Retina (tissue), 1 donor: ENCODE measurements at places on chromosomes 1 and 21.

DNA sequence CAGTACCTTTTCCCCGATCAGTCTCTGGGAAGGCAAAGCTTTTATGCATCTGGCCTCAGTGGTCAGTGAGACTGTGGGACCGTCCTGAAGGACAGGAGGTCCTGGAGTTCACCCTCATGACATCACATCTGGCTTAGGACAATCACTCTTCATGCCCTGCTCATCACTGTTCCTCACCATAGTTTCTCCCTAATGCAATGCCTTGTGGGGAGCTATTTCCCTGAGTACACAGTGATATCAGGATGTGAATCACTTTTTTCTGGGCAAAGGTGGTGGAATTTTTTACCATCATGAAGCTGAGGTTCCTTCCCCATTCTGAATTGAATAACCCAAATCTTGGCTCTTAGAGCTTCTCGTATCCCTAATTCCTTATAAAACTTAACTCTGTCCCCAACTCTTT is 34.8 kb upstream of the CFAP126 start:
- DNase-seq, result no peak

DNA sequence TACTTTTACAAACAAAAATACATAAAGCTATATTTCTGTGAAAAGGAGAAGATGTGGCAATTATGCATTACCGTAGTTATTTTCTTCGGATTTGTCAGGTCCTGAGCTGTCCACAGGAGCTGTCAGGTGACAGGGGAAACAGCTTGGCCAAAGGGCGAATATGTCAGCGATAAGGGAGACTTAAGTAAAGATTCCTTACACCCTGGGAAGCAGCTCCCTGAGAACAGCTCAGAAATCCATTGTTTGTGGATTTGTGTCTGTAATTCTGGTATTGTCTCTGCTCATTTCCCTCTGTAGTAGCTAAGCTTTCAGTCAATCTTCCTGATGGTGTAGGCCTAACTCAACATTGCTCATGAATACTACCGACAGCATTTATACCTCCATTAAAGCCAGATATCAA is 7.1 kb upstream of the CD34 start:
- no peak for DNase-seq

DNA sequence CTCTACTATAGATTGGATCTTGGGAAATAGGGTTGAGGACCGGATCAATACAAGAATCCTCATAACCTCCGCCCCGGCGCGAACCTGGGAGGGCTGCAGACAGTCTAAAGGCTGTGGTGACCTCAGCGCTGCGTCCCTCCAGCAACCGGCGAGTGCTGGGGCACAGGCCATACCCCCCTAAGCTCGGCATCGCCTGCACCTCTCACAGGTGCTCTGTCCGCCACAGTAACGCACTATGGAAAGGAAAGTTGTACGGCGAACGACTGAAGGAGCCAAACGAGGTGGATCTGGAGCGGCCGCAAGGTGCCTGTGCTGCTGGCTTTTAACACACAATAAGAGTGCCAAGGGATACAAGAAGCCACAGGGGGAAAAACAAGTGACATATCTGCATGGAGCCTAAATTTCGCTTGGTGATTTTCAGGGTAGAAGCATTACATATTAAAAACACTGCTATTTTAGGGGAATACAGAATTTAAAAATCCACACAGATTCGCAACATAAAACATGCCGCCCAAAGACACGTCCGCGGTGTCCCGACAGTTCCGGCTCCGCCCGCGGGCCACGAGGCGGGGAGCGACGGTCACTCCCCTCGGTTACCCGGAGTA is 1.4 kb upstream of the RBM15 start:
- DNase-seq, result no peak

DNA sequence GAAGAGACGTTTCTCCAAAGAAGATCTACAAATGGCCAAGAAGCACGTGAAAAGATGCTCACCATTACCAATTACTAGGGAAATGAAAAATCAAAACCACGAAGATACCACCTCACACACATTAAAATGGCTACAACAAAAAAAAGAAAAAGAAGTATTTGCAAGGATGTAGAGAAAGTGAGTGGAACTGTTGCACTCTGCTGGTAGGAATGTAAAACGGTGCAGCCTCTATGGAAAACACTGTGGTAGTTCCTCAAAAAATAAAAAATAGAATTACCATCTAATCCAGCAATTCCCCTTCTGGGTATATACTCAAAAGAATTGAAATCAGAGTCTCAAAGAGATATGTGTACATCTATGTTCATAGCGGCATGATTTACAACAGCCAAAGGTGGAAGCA is 115.4 kb upstream of the EDN2 start:
- DNase-seq, result no peak

GRCh38 chr21:44648557-44649311 is 2.5 kb downstream of the KRTAP10-11 start:
- DNase-seq, result no peak

- no peak for DNase-seq
These were observed 1.5 kb downstream of the VANGL1 start for GRCh38 chr1:115643225-115643624.

GRCh38 chr21:26061437-26061836 is 109.1 kb downstream of the APP start:
- no peak for DNase-seq

GRCh38 chr1:202302166-202302565 is 39.6 kb downstream of the UBE2T start:
- no peak for DNase-seq

DNA sequence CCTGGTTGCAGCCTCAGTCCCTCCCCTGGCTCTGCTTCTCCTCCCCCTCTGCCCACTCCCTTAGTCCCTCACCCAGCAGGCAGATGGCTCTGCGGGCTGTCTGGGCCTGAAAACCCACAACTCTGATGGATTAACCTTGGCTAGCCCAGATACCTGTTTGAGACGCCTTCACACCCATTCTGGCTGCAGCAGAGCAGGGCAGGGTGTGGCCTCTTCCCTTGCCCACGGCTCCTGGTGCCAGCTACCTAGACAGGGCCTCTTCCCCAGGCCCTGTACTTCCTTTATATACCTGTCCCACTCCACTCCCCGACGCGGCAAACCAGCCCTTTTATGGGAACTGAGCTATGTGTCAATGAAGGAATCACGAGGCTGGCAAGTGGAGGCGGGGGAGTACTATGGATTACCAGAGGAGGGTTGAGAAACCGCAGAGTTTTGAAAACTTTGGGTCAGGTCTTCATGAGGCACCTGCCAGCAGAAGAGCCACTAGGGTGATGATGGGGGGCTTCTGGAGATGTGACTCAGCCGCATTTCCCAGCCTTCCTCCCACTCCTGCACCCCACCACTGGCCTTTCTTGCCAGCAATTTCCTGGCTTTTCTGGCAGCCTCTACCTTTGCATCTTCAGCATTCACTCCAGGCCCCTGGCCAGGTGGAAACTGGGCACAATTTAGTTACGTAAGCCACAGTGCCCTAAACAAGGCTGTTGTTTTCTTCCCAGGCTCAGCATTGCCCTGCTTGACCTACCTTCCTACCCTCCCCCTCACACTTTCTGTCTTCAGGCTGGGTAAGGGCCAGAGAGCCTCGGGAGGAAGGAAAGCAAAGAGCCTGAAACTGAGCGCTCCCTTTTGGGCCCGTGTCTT is at the start of gene CHI3L1:
CHI3L1 (minus strand) TSS at position 259 of the 858 bp plus-strand sequence; CDS start at position 178, 81 bp downstream.
- DNase-seq, result no peak

DNA sequence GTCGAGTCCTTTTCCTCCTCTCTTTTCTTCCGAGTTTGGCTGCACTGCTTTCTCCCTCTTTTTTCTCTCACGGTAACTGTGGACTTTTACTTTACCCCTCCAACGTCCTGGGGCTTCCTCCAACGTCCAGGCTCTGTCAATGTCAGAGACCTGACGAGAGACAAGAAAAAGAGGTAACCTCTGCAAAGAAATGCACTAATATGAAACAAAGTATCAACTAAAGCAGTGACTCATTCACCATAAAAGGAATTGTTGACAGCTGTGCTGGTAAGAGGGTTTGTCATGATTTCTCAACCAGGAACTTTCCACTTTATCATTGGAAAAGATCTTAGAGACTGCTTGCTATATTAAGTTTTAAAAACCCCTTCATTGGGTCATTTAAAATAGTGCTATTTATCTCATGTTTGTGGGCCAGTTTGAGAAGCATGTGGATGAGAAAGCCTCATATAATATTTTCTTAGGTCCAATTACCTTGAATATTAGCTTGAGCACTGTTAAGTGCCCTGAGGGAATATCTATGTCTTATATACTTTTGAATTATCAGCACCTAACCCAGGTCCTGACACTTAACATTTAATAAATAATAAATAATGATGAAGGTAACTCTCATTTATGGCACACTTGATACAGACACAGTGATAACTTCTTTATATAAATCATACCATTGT is at the start of gene GBP2:
GBP2 (minus strand) TSS at position 202 of the 668 bp plus-strand sequence. CDS start 4,148 bp downstream, outside the sequence.
- DNase-seq, result no peak

DNA sequence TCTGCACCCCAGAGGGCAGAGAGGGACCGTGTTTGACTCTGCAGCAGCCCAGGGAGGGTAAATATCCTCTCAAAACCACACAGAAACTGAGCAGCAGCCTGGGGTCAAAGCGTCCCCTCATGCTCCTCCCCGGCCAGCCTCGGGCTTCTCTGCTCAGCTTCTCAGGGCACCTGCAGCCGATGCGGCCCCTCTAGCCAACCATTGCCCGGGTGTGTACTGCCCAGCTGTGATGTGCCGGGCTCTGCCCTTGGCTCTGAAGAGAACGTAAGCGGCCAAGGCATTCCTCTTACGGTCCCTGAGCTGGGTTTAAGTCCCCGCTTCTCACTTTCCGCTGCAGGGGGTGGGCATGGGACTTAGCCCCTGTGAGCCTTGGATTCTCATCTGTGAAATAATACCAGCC is 5.5 kb downstream of the FAM131C start:
- no peak for DNase-seq

DNA sequence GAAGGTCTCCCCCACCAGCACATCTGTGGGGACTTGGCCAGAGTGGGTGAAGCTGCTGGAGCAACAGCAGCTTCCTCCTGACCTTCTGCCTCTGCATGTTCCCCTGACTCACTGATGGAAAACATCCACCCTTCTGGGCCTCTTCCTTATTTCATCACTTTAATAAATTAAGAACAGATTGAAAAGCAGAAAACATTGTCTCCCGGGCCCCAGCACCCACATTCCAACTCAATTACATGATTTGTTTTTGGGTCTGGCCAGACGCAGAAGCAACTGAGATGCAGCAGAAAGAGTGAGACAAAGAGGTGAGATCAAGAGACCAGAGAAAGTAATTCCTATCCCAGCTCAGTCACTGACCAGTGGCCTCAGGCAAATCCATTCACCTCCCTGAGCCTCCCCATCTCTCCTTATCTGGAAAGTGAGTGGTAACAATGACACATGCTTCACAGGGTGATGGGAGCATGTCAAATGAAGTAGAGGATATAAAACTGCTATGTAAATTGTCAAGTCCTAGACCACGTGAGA is 157.1 kb downstream of the ELAVL4 start:
- DNase-seq, result no peak

DNA sequence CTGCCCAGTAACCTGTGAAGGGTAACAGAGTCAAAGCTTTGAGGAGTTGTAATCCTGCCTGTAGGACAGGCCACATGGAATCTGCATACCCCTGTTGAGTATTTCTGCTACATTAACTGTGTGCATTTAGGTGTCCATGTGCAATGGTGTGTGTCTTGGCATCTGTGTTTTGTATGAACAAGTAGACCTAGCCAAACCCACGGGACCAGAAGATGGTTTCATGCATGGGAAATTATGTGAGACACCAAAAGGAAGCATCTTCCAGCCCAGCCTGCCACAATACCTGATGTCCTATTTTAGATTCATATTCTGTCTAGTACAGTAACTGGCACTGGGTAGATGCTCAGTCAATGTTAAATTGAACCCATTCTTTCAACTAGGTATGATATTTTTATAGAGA is 70.8 kb upstream of the KCND3 start:
- no peak for DNase-seq

DNA sequence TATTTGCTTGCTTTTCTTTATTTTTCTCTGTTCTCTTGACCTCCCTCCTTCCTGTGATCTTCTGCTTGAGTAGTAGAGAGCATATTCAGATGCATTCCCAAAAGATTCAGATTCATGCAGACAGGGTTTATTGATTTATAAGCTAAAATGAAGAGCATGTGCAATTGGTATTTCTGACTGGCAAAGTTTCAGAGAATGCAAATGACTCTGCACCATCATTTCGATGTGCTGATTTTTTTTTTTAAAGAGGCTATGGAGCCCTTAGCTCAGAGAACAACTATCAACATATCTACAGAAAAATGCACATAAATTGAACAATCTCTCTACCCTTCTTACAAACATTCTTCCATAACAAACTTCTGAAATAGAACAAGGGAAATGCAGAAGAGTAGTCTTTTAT is 312.0 kb downstream of the VAV3 start:
- DNase-seq, result no peak

DNA sequence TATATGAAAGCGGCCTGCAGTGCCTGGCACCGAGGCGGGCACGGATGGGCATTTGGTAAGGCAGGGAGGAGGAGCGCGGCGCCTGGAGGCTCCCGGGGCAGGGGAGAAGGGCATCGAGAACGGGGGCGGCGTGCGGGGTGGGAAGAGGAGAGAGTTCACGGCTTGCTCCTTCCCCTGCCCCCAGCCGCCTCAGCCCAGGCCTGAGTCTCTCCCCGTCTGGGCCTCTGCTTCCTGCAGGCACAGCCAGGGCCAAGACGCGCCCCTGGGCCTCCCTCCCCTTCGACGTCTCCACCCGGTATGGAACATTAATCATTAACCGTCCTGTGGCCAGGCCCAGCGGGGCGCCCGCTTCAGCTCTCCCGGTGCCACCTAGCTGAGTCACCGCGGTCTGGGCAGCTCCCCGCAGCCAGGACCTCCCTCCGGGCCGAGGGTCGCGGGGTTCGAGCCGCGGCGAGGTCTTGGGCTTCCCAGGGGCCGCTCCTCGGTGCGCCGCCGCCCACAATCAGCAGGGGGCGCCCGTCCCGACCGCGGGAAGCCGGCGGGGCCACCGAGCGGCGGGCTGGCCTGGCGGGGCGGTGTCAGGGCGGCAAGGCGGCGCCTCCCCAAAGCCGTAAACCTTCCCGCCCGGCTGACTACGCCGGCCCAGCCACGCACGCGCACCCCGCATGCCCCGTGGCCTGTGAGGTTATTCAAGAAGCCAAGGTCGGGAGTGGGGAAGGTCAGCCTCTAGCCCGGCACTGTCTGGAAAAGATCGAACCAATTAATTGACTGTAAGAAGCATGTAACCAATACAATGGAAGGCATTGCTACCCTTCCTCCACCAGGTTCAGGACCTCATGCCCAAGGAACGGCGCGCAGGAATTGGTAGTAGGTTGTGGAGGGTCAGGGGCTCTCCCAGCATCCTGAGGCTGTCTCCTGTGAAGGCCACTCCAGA is 23.4 kb upstream of the RD3 start:
- peak; percentile 86 for DNase-seq

- no peak for DNase-seq
These were observed 18.1 kb upstream of the SAMD13 start for GRCh38 chr1:84283381-84283780.

DNA sequence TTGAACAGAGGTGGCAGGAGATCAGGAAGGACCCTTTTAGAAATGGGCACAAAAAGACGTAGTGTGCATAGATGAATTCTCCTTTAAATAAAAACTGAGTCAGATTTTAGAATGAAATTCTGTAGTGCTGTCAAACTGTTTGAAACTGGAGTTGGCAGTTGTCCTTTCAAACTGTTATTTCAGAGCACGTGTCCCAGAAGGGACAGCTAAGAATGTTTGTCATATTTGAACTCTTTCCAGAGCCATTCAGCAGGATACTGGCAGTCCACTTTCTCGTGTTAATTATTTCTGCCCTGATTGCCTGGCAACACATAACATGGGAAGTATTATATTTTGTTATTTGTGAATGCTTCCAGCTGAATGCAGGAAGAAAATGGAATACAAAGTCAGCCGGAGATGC is 212.3 kb upstream of the DPYD start:
- DNase-seq, result peak; percentile 12

GRCh38 chr1:91552596-91552995 is 51.9 kb downstream of the CDC7 start:
- DNase-seq, result no peak

GRCh38 chr1:229323201-229323600 is 19.6 kb downstream of the CCSAP start:
- no peak for DNase-seq
